ENCODE measurements at places on chromosomes 6 and 20.

DNA sequence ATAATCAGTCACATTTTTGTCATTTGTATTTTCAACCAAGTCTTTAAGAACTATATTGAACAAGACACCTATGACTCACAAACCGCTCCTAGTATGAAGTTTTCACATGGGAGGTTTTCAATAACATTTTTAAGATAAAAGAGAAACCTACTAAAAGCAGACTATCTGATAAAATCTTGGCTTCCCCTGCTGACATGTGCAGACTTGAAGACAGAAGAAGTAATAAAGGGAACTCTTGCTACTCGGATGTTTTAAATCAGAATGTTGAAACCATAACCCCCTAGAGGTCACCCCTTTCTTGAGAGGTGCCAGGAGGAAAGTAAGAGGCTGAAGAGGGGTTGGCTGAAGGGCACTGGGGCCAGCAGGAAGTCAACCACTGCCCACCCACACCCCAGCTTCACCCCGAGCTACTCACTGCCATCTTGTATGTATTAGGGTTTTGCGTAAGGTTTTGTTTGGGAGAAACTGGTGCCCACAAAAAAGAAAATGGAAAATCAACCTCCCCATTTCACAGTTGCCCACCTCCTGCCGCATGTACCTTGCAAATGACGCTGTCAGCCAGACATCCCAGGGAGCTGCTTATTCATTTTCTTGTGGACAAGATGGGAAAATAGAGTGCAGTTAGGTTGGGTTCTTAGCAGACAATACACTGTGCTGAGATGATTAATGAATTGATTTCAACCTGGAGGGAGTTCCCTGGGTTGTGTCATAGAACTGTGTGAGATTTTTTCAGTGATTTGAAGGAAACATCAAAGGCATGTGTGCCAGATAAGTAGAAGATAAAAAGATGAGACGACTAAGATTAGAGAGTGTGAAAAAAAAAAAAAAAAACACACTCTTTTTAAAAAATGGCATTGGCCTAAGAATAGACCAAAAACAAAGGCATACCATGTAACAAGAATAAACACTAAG lies 83.2 kb upstream of the TAB2 start:
- no peak for DNase-seq

DNA sequence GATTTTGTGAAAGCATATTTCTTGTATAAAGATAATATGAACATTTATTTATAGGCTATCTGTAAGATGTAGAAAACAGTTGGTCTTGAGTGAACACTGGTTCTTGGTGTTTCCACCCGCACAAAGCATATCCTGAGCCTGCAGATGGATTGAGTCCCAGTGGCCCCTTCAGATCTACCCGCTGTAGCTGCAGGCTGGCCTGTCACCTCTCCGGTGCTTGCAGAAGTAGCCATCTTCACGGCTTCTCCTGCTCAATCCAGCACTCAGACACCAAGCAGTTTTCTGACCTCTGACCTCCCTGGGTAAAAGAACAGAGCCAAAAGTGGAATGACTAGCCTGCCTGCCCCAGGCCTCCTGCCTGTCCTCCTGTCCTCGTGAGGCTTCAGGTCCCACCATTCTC lies 22.7 kb downstream of the LYRM2 start:
- no peak for DNase-seq

DNA sequence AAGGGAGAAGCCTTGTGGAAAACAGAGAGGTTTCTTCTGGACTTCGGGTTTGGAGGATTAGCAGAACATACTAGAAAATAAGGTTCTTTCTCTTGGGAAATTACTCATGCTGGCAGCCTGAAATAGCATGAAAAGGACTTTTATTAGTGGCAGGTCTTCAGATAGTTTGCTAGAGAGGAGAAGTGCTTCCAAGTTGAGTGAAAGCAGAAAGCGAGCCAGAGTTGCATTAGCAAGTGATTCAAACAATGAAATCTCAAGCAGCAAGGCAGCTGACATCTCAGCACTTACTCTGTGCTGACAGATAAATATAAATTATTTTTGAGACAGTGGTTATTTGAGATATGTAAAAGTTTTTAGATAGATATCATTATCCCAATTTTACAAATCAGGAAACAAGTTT lies 91.9 kb downstream of the PLCB4 start:
- DNase-seq: no peak

DNA sequence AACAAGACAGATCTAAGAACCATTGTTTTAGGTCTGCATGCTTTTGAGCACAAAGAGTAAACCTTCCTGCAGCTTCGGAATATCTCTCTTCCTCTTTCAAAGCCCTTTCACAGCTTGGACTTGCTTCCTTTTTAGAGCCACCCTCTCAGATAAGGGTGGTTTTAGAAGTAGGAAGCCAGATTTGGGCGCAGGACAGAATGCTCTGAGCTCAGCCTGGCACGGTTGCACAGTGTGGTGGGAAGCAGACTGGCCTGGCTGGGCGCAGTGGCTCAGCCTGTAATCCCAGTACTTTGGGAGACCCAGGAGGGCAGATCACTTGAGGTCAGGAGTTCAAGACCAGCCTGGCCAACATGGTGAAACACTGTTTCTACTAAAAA lies 35.6 kb upstream of the PNRC1 start:
- DNase-seq: no peak

GRCh38 chr6:62819640-62820039 lies 391.6 kb upstream of the FKBP1C start:
- no peak for DNase-seq

- DNase-seq: peak; percentile 28
These were observed 3.8 kb upstream of the LPA start for GRCh38 chr6:160667639-160668481.

DNA sequence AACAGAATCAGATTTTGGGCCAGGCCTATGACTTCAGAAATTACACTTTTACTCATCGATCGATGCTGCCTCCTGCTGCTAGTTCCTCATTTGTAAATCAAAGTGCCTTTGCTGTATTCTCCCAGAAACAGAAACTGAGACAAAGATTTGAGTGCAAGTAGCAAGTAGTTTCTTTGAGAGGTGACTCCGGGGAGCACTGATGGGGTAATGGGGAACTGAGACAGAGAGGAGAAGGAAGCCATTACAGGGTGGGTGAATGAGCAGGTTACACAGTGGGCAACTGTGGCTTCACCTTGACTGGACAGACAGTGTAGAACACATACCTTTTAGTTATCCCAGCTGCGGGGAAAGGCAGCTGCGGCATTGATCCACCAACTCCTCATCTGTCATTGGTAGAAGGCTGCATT lies 9.7 kb upstream of the CD40 start:
- no peak for DNase-seq

DNA sequence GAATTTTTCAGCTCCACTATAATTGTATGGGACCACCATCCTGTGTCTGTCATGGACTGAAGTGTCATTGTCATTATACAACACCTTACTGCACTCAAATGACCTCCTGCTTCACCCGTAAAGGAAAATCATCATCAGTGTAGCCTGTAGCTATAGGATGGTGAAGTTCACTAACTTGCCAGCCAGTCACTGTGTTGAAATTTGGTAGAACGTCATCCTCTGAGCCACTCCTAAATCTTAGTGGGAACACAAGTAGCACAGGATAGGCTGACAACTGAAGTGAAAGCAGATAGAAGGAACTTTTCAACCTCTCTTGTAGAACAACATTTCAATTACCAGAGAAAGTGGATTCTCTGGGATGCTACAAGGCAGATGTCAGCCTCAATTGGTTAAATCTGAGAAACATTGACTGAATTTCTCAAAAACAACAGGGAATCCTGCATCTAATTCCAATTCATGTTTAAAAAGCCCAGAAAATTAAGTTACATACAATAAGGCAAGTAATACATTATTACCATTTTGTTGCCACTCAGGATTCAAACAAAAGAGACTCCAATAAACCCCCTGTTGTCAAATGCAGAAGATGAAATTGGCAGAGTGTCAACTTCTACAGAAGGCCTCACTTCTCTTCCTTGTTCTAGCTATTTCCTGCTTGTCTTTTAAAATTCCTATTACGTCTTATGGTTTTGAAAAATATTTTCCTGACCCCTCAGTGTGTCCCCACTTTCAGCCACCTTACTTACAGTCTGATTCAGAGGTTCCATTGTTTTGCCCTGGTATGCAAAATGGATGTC lies 647.9 kb upstream of the AGPAT4 start:
- no peak for DNase-seq

All from NCI-H2081 (cell line).